Fibroblast of lung (primary cell): ENCODE measurements at places on chromosomes 12 and 14. TPM values are rescaled to one million over a fixed set of nuclear protein-coding genes. Genes with fewer than 3 reads are reported as not detected.
A peak's percentile ranks its signal among the peaks of the same experiment; 100 is the strongest.

GRCh38 chr12:129901254-129901653 is 2.6 kb downstream of the TMEM132D start:
- DNase-seq, result peak; percentile 79

DNA sequence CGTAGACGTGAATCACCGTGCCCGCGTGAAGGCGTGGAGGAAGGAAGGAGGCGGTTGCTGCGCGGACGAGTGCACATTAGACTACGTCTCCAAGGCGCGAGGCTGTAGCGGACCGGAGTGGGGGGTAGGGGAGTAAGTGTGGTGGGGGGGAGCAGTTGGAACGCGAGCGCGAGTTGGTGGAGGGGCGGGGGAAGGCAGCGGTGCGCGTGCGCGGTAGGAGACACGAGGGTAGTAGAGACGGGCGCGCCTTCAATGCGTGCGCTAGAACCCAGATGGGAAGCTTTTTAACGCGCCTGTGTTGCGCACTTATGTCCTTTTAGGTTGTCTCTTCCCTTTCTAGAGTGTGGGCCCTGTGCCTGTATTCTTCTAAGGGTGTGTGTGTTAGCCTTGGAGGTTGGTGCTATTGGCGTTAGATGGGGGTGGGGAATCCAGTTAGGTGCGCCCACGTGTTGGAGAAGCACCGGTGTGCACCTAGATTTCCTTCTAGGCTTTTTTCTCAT is 604 bp downstream of the EIF4B start:
- peak; percentile 57 for DNase-seq

DNA sequence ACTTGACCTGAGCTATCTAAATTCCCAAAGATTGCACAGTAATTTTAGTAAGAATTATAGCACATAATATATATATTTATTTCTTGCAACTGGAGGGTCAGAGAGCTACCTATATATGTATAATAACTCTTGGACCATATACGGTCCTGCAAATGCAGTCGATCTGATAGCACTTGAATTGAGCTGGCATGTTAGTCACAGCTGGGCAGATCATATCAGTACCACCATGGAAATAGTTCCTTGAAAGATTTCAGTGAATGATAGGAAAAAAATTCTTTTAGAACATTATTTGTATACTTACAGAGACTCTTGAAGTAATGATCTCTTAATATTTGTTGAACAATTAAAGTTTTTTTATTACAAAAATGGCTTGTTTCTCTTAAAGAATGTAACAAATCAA is 94.5 kb upstream of the MON2 start:
- DNase-seq, result no peak

The CD27 gene
- total RNA-seq, result 0.17 TPM in 1 of 2 replicates, not detected in the other

The SLC39A5 gene
- not detected in 2 replicates for total RNA-seq
